AG04450 (cell line): ENCODE measurements at places on chromosomes 7 and 10.

- peak; percentile 42 for DNase-seq
These were observed 308.6 kb upstream of the NRP1 start for GRCh38 chr10:33643042-33643441.

GRCh38 chr7:81883801-81884393 lies 114.0 kb upstream of the HGF start:
- no peak for DNase-seq

GRCh38 chr10:79970062-79970461 lies 21.2 kb upstream of the SFTPD start:
- no peak for DNase-seq

- DNase-seq = no peak
These were observed 350.8 kb downstream of the KCNMA1 start for GRCh38 chr10:77286531-77287508.

- no peak for DNase-seq
These were observed 107.0 kb upstream of the CELF2 start for GRCh38 chr10:10910634-10911033.

GRCh38 chr10:56231436-56231835 lies 129.6 kb downstream of the ZWINT start:
- no peak for DNase-seq
